ENCODE measurements at places on chromosomes 6 and 20. TPM values are rescaled to one million over a fixed set of nuclear protein-coding genes. Genes with fewer than 3 reads are reported as not detected.

GRCh38 chr20:19780261-19780660, 22.2 kb downstream of the RIN2 start:
- H3K27ac ChIP-seq = no peak overlapping the region
- DNase-seq = no peak
- H3K4me1 ChIP-seq = peaks cover 4% of the 10 kb centered on the region
- H3K27me3 ChIP-seq = no peaks in the 10 kb centered on the region
- H3K4me3 ChIP-seq = no peak overlapping the region

DNA sequence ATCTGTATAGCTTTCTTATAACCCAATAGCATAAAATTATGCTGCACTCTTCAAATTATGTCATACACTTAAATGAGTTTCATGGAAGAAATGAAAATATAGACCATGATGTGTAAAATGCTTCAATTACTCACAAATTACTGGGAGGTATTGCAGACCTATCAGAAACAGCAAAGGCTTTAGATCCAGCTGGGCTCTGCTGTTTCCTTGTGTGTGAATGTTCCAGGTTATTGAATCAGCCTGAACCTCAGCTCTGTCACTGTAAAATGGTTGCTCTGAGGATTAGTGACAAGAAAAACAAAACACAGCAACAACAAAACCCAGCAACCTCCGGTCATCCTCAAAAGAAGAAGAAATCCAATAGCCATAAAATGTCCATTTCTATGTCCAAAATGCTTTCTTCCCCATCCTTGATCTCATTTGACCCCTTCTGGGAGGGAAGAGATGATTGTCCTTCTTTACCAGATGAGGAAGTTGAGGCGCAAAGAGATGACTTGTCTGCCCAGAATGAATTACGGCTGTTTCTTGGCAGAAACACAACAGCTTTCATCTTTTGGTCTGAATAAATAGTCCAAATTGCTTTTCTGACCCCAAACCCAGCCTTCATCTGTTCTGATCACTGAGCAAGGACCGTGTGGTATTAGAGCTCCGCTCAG, 42.2 kb upstream of the TGM6 start:
- H3K4me1 ChIP-seq = peaks cover 10% of the 10 kb centered on the region
- H3K27me3 ChIP-seq = no peaks in the 10 kb centered on the region
- H3K36me3 ChIP-seq = no peaks in the 10 kb centered on the region
- no peak for DNase-seq
- H3K27ac ChIP-seq = no peak overlapping the region
- H3K4me3 ChIP-seq = no peak overlapping the region

DNA sequence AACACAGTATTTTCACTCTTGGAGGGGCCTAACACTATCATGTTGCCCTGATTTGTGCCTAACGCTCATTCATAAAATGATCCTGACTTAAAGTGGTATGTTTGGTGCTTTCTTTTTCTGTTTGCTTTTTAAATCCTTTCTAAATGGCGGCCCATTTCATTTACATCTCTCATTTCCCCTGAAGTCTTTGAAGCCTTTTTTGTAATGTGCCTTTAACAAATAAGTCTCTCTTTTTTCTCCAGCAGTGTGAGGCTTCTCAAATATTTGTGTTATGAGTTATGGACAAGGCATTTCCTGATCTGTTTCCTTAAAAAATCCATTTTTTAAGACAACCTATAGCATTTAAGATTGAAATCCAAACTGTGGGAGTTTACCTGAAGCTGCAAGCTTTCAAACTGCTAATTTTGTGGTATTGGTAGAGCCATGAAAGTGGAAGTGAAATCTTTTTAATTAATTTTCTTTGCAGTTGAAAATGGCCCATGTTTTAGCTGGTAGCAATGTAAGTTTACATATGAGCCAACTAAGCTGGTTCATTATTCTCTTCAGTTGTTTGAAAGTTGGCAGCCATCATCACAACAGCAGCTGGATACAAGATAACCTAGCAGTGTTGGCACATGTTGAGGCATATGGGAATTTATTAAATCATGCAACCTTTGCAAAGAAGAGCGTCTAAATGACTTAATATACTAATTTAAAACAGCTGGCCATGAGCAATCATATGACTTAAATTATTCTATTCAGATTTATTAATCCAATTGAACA, 469.7 kb downstream of the CDKAL1 start:
- DNase-seq = no peak
- H3K4me1 ChIP-seq = peaks cover 18% of the 10 kb centered on the region
- H3K27ac ChIP-seq = peak overlapping the region; percentile 24
- no peak overlapping the region for H3K4me3 ChIP-seq
- no peaks in the 10 kb centered on the region for H3K36me3 ChIP-seq

DNA sequence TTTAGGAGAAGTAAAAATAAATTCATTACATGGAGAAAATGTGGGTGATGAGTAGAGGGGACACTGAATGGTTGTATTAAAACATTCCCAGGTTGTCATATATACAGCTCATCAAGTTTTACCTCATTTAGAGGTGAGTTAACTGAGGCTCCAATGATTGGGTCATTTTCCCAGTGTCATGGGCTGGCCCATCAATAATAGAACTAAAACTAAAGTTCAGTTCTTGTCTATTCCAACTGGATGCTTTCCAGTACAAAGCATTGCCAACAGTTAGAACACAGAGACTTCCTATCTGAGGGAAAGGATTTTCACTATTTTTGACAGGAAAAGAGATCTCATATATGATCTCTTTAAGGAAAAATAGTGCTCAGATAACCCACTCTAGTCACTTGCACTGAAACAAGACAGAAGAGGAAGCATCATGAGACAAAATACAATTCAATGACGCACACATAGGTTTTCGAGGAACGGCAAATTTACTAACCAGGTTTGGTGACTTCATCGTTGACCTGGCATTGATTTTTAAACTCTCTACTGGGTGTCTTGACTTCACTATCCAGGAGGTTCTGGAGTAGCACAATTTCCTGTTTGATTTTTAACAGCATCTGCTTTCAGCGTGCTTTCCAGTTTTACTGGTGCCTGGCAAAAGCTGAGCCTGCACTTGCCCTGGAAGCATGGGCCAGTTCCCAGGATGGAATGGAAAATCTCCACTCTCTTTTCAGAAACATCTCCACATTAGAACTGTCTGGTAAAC, 195.5 kb upstream of the FBXL4 start:
- H3K27ac ChIP-seq = no peak overlapping the region
- H3K36me3 ChIP-seq = no peaks in the 10 kb centered on the region
- H3K27me3 ChIP-seq = no peaks in the 10 kb centered on the region
- H3K4me3 ChIP-seq = no peak overlapping the region
- no peaks in the 10 kb centered on the region for H3K4me1 ChIP-seq

DNA sequence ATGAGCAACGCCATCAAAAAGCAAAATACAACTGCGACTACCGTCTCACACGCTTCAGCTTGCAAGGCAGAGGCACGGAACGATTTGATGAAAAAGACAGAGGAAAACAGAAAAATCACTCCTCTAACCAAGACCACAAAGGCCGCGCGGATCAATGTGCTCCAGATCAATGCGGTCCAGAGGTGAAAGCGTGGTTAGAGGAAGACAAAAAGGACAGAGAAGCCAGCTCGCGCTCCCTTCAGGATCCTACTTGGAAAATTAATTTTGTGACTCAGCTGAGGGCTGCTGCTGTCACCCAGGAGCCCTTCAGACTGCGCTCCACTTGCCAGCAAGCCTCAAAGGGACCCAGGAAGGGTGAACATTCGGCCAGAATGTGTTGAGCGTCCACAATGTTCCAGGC, 140.2 kb upstream of the RPS6KA2 start:
- peak; percentile 41 for DNase-seq
- H3K27me3 ChIP-seq = no peaks in the 10 kb centered on the region
- no peaks in the 10 kb centered on the region for H3K36me3 ChIP-seq
- no peak overlapping the region for H3K27ac ChIP-seq

DNA sequence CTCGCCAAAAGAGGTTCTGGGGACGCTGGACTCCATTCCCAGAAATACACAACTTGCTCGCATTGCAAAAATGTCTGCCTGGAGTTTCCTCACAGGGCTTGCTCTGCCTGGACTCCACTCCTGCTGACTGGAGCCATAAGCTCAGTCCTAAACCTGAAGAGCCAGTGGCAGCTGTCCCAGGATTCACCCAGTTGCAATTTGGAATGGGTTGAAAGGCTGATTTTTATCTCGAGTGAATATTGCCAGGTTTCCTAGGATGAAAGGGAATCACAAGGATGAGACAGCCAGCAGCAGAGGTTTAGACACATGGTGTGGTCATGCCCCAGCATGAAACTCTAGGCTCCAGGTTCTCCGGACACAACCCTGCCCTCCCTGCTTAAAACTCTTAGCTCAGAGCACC, 223.3 kb downstream of the BMP7 start:
- no peaks in the 10 kb centered on the region for H3K4me1 ChIP-seq
- no peak overlapping the region for H3K4me3 ChIP-seq
- H3K27me3 ChIP-seq = no peaks in the 10 kb centered on the region
- no peaks in the 10 kb centered on the region for H3K36me3 ChIP-seq

The ROS1 gene
- polyA plus RNA-seq = not detected

The HSPA12B gene
- polyA plus RNA-seq = 41.6 TPM

DNA sequence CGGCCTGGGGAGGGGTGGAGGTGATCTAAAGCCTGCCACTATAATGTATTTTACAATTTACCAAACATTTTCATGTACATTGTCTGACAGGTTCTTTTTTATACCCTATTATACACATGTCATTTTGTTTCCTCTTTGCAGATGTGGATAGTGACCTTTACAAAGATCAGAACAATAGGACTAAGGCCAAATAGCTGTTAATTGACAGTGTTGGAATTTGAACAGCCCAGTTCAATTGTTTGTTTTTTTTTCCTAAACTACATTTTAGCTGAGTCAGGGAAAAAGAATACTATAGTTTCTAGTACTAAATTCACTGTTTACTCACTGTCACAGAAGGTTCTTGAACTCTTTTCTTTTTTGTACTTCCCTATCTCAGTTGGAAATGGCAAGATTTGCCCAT, 40.2 kb downstream of the PGM3 start:
- H3K4me3 ChIP-seq = no peak overlapping the region
- H3K27ac ChIP-seq = no peak overlapping the region
- no peaks in the 10 kb centered on the region for H3K4me1 ChIP-seq
- no peaks in the 10 kb centered on the region for H3K27me3 ChIP-seq
- no peaks in the 10 kb centered on the region for H3K36me3 ChIP-seq
- no peak for DNase-seq

The SEL1L2 gene
- not detected for polyA plus RNA-seq

DNA sequence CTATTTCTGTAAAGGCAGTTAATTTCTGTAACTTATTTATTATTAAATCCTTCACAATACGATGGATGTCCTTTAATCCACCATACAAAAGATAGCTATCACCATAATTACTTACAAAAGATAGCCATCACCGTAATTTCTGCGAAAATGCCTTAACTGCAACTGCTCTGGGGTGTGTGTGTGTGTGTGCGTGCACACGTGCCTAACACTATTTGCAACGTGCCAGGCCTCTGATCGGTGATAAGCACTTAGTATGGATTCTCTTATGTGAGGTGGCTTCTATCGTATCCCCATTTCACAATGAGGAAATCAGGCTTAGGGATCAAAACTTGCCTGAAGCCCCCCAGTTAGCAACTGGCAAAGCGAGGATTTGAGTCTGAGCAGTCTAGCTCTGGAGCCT, 67.1 kb upstream of the RBM24 start:
- H3K4me1 ChIP-seq = peaks cover under 1% of the 10 kb centered on the region
- no peak overlapping the region for H3K27ac ChIP-seq

GRCh38 chr6:76174722-76175121, 102.3 kb upstream of the IMPG1 start:
- H3K36me3 ChIP-seq = no peaks in the 10 kb centered on the region
- no peak overlapping the region for H3K4me3 ChIP-seq
- DNase-seq = no peak
- H3K27me3 ChIP-seq = no peaks in the 10 kb centered on the region
- no peaks in the 10 kb centered on the region for H3K4me1 ChIP-seq

GRCh38 chr6:147389463-147389862, 119.0 kb upstream of the SAMD5 start:
- no peaks in the 10 kb centered on the region for H3K4me1 ChIP-seq
- peaks cover 28% of the 10 kb centered on the region for H3K36me3 ChIP-seq
- H3K27me3 ChIP-seq = no peaks in the 10 kb centered on the region
- H3K4me3 ChIP-seq = no peak overlapping the region
- DNase-seq = no peak

- no peaks in the 10 kb centered on the region for H3K36me3 ChIP-seq
- H3K4me3 ChIP-seq = no peak overlapping the region
- peaks cover 3% of the 10 kb centered on the region for H3K4me1 ChIP-seq
- H3K27me3 ChIP-seq = no peaks in the 10 kb centered on the region
- H3K27ac ChIP-seq = no peak overlapping the region
Observed at GRCh38 chr20:43895235-43895634, 19.4 kb upstream of the TOX2 start.

DNA sequence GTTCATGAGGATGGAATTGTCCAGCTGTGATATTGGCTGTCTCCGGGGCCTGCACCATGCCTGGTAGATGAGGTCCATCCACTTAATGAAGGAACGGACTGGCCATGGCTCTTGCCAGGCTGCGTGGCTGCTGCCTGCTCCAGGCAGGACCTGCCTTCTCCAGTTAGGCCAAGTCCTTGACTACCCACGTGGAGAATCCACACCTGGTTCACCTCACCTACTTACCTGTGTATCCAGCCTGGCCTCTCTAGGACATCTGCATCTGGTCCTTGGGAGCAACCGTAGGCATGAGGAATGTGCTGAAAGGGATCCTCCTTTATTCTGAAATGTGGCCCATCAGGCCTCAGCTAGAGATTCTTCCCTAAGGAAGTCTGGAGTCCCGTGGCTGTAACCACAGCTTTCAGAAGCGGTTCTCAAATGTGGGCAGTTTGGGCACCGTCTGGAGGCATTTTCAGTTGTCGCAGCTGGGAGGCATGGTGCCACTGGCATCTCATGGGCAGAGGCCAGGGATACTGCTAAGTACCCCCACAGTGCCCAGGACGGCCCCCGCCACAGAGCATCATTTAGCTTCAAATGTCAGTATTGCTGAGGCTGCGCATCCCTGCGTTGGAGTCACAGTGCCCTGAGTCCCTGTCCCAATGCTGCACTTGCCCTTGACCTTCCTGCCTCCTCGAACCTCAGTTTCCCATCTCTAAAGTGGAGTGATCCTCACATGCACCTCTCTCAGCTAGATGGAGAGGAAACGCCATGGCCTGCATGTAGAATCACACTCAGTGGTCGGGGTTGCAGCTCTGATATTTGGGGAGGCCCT, 67.5 kb downstream of the PHACTR3 start:
- no peaks in the 10 kb centered on the region for H3K27me3 ChIP-seq
- no peak overlapping the region for H3K4me3 ChIP-seq
- H3K36me3 ChIP-seq = no peaks in the 10 kb centered on the region
- no peak overlapping the region for H3K27ac ChIP-seq
- no peaks in the 10 kb centered on the region for H3K4me1 ChIP-seq

- H3K36me3 ChIP-seq = no peaks in the 10 kb centered on the region
- no peak overlapping the region for H3K27ac ChIP-seq
- H3K27me3 ChIP-seq = peaks cover 63% of the 10 kb centered on the region
- no peak for DNase-seq
- no peaks in the 10 kb centered on the region for H3K4me1 ChIP-seq
Observed at GRCh38 chr6:1346558-1347091, 34.7 kb downstream of the FOXQ1 start.

DNA sequence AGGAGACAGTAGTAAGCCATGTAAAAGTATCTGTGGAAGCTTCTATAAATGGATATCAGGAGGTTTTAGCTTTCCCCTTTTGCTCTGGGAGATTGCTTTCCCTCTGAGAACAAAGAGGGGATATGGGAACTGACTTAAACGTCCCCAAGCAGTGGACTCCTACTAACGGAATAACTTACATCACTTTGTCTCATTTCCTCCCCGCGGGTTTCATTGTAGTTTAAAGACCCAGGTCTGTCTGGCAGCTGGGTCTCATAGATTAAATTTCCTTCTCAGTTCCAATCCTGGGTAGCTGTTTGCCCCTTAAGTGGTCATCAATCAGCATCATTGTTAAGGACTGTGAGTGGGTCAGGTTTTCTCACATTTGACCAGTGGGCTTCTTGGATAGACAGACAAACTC, 68.7 kb downstream of the PLAGL1 start:
- H3K4me1 ChIP-seq = no peaks in the 10 kb centered on the region
- H3K36me3 ChIP-seq = no peaks in the 10 kb centered on the region
- H3K4me3 ChIP-seq = no peak overlapping the region
- DNase-seq = no peak

The PRKN gene
- 0.54 TPM for polyA plus RNA-seq
